CD8-positive, alpha-beta memory T cell (primary cell): ENCODE measurements at places on chromosomes 16 and 17.

DNA sequence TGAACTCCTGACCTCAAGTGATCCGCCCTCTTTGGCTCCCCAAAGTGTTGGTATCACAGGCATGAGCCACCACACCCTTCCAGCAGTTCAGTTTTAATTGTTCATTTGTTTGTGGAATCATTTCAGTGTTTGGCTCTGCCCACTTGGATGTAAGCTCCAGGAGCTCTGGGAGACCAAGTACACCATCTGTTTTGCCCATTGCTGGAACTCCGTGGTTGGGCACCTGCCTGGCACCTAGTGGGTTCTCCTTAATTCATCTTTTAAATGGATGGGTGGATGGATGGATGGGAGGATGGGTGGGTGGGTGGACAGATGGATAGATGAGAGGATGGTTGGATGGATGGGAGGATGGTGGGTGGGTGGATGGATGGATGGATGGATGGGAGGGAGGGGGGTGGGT is 953 bp upstream of the NECAB2 start:
- no peak for DNase-seq

GRCh38 chr17:705863-706262 is 8.8 kb downstream of the VPS53 start:
- DNase-seq: no peak

GRCh38 chr17:61470530-61471136 is 18.4 kb downstream of the TBX4 start:
- DNase-seq: no peak

- no peak for DNase-seq
Measured at GRCh38 chr17:72467841-72468653, 347.2 kb downstream of the SOX9 start.
